ENCODE measurements at places on chromosomes 3 and 15.
A peak's percentile ranks its signal among the peaks of the same experiment; 100 is the strongest.

DNA sequence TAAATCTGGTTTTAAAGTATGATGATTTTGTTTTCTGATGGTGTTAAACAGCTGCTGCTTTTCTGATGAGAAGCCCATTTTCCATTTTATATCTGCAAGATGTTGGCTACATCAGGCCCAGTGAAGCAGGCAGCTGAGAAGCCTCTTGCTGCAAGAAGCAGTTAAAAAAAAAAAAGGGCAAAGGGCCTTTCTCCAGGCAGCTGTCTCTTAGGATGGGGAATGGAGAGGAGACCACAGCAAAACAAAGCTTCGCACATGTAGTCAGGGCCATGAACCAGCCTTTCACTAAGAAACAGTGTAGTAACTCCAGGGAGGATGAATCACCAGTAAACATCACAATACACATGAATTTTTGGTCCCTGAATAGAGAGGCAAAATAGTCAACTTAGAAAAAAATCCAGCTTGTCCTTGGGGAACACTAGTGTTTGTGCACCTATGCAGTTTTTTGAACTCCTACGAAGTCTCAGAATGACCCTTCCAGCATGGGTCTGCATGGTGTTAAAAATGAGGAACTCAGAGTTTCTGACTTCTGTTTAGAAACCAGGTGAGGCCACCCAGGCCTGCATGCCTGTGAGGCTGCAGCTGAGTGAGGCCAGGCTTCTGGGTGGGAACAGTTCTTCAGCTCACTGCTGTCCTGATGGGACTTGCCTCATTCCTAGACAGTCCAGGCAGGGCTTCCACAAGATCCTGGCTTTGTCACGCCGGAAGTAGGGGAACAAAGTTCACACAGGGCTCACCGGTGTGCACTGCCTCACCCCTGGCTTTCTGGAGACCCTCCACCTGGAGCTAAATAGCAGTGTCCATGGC, 518.7 kb downstream of the MCTP2 start:
- DNase-seq: no peak

DNA sequence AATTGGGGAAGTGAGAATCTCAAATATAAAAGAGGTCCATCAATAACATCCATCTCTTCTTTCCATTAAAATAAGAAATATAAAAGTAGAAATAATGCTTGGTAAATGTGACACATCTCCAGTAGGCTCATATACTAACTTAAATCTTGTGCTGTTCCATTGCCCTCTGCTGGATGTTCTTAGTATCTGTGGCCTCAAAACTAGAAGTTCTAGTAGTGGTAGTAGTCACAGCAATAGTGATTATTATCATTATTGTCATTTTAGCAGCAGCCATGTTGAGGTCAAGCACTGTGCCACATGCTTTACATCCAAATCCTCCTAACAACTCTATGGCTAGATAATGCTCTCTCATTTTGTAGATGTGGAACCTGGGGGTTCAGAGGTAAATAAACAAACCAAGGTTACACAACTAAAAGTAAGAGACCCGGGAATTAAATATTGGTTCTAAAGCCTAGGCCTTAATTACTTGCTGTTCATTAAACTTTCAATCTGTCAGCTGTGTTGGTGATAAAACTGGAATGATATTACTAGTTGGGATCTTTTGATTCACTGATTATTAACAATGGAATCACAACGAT, 20.2 kb upstream of the BTLA start:
- DNase-seq: peak; percentile 47

DNA sequence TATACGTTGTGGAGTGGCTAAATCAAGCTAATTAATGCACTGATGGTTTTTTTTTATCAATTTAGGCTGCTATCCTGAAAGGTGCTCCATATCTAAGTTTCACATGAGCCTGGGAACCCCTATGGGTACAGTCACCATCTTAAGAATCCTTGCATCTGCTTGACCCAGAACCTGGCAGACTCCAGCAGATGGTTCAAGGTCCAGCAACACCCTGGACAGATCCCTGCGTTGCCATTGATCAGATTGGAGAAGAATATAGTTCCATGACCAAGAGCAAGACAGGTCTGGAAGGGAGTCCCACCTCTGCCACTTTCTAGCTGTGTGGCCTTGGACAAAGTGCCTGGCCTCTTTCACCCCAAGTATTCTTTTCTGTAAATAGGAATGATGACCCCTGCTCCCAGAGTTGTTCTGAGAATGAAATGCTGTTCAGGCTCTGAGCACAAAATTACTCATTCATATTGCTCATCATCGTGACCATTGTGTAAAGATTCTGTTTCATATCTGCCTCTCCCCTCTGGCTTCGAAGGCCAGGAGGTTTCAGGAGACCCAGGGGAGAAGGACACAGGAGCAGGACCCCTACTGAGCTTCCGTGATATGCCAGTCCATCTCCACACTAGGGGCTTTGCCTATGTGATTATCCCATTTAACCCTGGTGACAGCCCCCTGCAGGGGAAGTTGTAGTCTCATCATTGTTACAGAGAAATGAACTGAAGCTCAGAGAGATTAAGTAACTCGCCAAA, 30.0 kb upstream of the TSEN2 start:
- DNase-seq: no peak

- no peak for DNase-seq
Observed at GRCh38 chr15:54576298-54576935, 598.2 kb downstream of the UNC13C start.

DNA sequence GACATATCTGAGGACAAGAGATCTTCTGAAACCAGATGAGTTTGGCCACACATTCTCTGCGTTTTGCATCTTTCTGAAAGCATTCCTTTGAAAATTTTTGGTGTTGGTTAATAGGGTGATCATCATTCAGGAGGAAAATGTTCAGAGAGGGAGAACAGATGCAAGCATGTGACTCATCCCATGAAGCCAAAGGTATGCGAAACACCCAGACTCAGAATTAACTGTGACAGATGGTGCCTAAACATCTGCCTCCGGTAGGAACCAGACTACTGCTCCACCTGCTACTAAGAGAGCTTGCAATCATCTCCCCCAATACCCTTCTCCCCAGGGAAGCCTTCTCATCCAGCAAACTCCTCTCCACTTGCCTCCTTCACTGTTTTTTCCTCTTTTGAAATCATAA, 46.2 kb downstream of the TRIM69 start:
- DNase-seq: no peak

- DNase-seq: no peak
Observed at GRCh38 chr3:56870436-56870835, 68.7 kb upstream of the ARHGEF3 start.

- no peak for DNase-seq
Observed at GRCh38 chr3:184784731-184785500, 27.1 kb upstream of the VPS8 start.

DNA sequence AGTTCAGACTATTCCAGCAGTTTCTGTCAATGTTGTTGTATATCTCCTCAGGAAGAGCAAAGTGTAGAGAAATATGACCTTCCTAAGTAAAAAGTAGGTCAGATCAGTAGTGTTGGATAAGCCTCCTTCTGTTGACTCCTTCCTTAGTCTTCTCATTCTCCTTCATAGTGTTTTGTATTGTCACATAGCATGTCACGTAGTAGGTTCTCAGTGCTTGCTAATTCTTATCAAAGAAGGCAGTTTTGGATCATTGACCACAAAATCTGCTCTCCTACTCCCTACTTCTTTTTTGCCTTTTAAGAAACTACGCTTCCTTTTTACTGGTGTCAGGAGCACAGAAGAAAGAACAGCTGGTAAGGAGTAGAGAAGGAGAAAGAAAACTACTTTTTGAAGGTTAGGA, 1.0 kb upstream of the MGA start:
- no peak for DNase-seq

DNA sequence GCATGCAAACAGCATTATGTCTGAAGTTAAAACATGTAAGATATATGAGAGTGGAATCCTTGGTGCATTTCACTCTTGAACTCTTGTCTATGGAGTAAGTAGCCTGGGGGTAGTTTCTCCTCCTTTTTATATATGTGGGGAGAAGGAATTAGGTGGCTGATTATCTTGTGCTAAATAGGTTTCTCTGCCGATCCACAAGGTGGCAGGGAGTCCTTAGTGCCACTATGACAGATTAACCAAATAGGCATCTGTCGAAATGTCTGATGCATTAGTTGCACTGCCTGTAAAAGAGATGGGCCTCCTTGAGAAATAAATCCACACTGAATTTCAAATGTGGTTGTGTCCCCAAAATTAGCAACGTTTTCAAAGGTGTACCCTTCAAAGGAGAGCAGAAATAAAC, 170.1 kb downstream of the CNTN4 start:
- no peak for DNase-seq

DNA sequence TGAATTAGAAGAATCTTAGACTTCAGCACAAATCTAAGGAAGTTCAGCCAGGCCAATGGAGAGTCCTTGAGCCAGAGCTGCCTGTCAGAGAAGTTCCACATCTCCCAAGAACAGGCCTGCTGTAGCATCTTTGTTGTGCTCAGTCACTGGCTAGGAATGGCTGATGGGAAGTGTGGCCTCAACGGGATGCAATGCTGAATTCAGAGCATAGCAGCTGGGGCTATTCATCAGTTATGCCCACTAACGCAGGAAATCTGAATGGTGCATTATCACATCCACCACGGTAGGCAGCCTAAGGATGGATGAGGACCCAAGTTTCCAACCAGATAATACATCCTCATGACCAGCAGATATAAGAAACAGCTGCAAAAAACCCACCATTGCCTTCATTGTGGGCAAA, 3.2 kb upstream of the EIF1B start:
- no peak for DNase-seq

- no peak for DNase-seq
Observed at GRCh38 chr15:85094685-85095084, 113.0 kb downstream of the PDE8A start.

- DNase-seq: no peak
Observed at GRCh38 chr3:133138017-133138416, 99.8 kb downstream of the TMEM108 start.

- no peak for DNase-seq
Observed at GRCh38 chr3:149454746-149455145, 19.8 kb upstream of the TM4SF4 start.

GRCh38 chr3:88984256-88984655, 123.2 kb upstream of the EPHA3 start:
- no peak for DNase-seq

DNA sequence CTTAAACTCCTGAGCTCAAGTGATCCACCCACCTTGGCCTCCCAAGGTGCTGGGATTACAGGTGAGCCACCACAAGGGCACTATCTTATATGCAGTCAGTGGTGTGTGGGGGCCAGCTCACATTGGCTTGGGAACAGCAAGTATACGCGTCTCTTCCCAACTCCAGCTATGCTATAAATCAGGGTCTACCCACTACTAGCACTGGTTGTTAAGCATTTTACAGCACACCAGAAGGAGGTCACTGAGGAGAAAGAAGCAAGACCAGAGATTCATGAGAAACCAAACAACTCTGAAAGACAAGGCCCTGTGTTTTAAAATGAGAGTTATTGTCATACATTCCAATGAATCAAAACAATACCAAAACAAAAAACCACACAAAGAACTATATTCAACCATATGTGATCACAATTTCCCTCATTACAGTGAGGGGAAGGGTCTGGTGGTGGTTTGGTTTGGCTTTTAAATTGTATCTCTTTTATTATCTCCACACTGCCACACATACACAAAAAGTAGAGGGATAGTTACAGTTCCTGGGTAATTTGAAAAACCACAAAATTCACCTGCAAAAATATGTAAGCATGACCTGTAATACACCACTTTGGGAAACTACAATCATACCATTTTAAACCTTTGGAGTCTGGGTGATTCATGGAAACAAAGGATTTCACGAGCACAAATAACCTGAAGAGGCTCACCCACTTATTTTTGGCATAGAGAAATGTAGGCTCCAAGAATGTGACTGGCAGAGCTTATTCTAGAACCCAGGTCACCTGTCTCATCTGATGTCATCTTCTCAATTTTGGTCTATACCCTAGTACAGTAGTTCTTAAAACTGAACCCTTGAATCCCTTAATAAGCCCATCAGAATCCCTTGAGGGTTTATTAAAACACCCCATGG, 5.2 kb downstream of the MAGI1 start:
- DNase-seq: no peak

DNA sequence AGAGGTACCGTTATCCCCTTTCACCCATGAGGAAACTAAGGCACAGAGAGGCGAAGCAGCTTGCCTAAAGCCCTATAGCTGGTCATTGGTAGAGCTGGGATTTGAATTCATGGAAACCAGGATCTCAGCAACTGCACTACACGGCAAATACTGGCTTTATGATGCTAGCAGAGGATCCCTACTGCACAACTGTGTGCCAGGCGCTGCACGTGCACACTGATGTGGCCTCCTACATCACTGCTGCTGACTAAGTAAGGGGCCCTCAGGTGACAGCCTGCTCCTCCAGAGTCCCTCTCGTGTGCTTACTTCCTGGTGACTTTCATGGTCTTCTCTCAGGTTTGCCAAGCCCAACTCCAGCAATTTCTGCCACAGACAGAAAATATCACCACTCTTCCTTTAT, 3.4 kb upstream of the POLG start:
- DNase-seq: no peak

DNA sequence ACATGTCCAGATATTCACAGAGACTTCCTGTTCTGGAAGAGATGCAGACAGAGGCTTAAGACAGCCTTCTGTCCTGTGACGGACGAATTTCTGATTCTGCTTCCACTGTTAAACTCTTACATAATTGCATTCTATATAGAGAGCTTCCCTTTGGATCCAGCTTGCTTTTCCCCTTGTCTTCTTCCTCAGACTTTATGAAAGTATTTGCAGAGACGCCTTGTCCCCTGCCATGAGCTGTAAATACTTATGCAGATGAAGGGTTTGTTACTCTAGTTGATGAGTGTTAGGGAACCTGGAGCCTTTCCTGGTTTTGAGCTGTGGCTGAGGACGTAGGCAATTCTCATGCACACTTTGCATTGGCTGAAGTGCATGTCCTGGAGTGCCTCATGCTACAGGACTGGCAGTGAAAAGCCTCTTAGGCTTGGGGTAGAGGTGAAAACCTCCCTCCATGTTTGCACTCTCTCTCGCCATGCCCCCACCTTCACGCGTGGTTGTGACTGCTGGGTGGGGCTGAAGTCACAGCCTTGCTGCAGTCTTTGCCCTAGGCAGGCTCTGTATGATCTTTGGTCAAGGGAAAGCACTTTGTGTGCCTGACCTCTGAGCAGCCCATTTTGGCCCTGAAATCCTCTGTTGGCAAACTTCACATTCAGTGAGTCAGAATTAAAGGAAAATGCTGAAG, 286.6 kb downstream of the PTPRG start:
- DNase-seq: no peak

DNA sequence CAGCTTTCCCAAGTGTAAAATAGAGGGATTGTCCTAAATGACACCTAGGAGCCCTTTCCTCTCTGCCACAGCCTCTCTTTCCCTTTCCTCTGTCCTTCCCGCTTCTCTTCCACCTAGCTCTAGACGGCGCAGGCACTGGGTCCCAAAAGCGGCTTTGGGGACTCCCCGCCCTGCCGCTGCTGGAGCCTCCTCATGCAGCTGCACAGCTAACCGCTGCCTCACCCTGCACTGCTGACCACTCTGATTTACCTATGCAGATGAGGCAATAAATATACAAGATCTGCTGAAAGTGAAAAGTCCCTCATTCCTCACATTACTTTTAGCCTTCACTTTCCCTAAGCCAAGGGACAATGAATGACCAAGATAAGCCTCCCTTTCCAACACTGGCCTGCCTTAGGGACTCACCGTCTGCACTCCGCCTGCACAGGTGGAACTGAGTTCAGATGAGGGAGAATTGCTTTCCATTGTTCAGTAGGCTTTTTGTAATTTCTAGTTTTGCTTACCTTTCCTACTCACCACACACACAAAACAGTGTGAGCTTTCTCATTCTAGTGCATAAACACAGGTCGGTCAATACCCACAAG, 197.5 kb upstream of the BCL6 start:
- DNase-seq: no peak

- DNase-seq: no peak
Observed at GRCh38 chr3:180421221-180421620, 180.7 kb upstream of the TTC14 start.
